Ovary (tissue), 10 donors: ENCODE measurements at places on chromosomes 5 and 9. TPM values are rescaled to one million over a fixed set of nuclear protein-coding genes. Genes with fewer than 3 reads are reported as not detected.

C9orf57 gene
- not detected for total RNA-seq

CCIN gene
- total RNA-seq, result not detected

NRG2 gene
- 32.6 TPM for total RNA-seq

SCGB3A2 gene
- total RNA-seq, result not detected

CD180 gene
- total RNA-seq, result 0.67 TPM

CER1 gene
- total RNA-seq, result not detected

SPOCK1 gene
- 1.3 TPM for total RNA-seq

DNA sequence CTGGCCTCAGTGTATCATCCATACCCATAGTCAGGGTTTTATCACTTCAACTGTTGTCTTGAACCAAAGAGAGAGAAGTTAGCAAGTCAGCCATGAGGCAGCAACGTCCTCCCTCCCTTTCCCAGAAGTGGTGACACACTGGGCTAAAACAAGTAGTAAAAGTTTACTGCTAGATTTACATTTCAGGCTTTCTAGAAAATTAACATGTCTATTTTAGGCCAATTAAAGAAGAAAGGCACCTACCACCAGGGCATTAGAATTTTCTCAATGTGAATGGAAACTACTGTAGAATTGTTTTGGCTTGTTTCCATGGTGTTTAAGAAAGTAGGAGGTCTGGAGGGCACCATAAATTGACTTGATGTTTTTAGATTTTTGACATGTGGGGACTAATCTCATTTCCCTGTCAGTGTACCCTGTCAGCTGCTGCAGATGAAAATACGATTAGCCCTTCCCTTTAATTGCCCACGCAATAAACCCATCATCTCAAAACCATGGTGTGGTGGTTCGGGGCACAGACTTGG lies 121.8 kb upstream of the ELL2 start:
- DNase-seq, result no peak

DNA sequence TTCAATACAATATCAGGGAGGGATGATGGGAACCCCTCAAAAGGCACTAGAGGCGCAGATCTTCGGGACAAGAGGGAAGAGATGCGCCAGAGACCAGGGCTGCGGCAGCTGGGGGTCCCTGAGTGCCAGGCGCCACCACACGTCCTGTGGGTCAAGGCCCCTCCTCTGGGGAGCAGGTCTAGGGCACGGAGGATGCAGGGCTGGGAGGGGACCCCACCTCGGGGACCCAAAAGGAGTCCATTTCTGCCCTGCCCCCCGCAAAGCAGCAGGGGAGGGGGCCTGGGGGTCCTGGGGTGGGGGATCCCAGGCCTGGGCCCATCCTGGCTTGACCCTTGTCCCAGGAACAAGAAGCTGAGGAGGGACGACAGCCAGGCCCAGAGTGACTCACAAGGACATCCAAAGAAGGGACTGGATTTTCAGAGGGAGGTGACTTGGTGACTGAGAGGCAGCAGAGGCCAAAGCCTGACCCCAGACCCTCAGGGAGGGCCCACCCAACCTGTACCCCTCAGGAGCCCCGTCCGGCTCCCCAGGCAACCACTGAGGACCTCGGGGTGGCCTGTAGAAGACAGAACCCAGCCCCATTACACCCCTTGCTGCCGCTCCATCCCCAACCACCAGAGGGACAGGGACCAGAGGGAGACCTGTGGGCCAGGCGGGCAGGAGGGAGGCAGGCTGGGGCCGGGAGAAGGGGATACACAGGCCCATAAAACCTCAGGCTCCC lies 54.2 kb downstream of the LRSAM1 start:
- DNase-seq, result peak; percentile 57

DNA sequence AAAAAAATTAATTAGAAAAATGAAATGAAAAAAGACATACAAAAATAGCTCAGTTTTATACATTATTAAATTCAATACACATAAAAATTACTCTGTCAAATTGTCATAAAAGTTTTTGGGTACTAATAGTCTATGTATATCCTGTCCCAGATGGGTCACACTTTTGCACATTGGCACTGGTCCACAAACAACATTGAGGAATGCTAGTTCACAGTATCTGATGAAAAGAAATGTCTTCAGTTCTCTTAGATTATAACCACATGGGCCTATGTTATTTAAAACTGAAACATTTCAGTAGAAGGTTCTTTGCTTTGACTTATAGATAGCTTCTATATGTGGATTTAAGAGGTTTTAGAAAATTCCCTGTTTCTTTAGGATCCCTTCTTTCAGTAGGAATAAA lies 39.8 kb downstream of the LNPEP start:
- no peak for DNase-seq

DNA sequence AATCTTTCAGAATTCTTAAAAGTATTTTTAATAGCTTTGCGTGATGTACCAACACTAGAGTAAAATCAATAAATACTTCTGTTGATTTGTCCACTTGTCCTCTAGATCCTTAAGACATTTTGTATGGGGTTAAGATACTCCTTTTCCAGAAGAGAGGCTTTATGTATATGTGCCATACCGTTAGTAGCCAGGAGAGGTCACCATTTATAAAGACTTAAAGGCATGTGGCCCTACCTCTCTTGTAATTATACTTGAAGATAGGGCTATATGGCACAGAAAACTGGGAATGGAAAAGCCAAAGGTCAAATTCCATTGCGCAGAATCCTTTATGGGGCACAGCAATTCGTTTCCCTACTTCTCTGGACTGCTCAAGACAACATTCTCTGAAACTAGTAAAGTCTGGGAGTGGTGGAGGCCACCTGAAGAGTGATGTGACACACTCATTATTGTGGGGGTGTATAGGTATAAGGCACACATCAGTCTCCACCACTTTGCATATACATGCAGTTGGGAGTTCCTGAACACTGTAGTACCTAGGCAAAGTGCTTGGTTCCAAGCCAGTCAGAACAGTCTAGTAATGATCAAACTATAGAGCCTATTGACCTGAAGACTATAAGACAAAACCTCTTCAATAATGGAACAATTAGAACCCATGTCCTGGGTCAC lies 140.1 kb upstream of the FBXL17 start:
- no peak for DNase-seq

DNA sequence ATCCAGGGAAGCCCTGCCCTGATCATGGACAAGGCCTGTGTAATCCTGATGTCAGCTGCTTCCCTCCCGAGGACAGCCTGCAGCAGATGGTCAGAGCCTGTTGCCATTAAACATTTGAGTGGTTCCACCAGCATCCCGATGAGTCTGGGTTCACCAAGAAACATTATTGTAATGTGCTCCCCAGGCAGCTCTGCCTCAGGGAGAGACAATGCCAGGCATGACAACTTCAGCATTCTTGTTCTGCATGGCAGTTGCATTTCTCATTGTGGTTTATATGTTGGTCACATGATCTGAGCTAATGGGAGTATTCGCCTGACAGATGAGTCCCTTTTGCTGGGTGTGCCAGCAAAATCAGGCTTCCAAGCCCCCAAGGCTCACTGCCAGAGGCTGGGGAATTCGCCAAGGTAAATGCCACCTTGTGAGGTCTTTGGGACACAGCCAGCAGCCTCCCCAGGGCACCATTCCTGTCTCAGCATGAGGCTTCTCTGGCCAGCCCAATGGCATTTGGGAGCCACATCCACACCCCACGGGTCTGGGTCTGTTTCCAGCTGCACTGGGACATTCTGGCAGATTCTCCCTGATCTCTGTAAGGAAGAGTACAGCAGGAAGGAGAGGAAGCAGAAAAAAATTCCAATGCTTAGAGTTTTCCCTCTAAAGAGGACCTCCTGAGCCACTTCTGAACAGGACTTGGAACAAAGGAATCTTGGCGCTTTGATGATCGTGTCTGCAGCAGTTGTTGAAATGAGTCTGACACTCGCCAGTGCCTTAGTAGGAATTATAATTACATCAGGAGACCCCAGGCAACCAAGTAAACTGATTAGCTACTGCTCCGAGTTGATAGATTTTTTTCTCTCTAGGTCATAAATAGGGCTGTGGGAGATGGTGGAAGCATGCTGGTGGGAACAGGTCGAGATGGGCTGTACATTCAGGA lies 18.7 kb downstream of the KCNIP1 start:
- DNase-seq, result no peak

DNA sequence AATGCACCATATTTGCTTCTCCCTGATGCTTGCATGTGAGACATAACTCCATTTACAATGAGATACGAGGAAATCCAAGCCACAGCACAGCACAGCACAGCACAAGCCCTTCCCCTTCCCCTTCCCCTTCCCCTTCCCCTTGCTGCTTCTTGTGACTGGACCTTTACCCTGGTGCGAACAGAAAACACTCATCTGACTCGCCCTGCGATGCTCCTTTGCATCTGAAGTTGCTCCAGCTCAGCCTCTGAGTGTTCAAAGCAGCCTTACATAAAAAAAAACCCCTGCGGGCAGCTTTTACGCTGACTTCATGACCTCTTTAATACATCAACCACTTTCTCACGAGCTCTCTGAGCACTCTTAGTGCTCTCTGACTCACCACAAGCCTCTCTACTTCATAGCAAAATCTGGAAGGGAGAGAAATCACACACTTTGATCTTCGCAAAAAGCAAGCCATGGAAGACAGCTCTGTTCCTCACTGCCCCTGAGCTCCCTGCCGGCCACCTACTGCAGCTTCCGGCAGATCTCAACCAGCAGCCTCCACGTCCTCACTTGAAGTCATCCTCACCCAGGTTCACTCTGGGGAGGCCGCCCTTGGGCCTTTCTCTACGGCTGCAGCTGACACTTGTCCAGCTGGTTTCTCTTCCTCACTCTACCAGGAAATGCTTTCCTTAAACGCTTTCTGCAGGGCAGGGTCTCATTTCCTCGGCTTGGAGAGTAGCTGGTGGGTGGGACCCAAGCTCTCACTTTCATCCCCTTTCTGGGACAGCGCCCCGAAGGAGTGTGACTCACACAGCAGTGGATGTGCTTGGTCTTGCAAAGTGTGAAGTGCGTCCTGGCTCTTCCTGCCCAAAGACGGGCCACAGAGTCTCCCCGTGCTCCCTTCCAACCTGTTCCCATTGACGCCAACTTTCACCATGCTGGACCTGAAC lies 5.3 kb downstream of the SLC34A1 start:
- DNase-seq, result no peak

GRCh38 chr9:135225619-135226228 lies 138.3 kb downstream of the OLFM1 start:
- DNase-seq, result no peak

GRCh38 chr9:138077898-138078540 lies 200.4 kb downstream of the CACNA1B start:
- DNase-seq, result no peak

DNA sequence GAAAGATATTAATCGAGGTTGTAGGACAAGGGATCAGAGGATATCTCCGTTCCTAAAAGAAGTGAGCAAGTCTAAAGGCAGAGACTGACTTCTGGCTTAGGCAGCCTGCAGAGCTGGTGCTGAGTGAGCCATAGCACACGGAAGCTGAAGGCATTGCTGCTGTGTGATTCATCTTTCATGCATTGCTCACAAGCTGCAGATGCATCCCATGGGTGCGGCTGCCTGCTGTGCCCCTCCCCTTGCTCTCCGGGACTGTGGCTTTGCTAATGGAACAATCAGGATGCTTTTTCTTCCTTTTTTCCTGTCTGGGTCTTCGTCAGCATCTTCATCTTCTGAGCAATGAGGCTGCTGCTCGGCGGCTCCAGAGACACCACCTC lies 341.4 kb downstream of the DIRAS2 start:
- no peak for DNase-seq

DNA sequence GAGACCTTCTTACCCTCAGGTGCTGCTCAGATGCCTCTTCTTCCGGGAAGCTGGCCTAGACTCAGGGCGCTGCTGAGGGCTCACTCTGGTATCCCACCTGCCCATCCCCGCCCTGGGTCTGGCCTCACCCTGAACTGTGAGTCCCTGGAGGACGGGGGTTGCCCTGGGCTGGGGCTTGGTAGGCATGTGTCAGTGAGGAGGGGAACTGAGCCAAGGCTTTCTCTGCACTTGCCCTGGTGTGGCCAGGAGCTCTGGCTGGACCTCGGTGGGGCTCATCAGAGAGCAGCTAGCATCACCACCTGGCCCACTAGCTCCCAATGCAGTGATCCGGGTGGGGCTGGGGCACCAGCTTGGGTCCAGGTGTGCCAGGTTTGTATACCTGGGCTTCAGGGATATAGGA lies 15.6 kb downstream of the PLEKHG4B start:
- DNase-seq, result no peak

- peak; percentile 41 for DNase-seq
Observed at GRCh38 chr5:141747152-141748141, 65.4 kb upstream of the ARAP3 start.

- no peak for DNase-seq
Observed at GRCh38 chr9:125652759-125653158, 54.2 kb downstream of the MAPKAP1 start.

GRCh38 chr5:149257131-149257530 lies 14.5 kb upstream of the AFAP1L1 start:
- no peak for DNase-seq

DNA sequence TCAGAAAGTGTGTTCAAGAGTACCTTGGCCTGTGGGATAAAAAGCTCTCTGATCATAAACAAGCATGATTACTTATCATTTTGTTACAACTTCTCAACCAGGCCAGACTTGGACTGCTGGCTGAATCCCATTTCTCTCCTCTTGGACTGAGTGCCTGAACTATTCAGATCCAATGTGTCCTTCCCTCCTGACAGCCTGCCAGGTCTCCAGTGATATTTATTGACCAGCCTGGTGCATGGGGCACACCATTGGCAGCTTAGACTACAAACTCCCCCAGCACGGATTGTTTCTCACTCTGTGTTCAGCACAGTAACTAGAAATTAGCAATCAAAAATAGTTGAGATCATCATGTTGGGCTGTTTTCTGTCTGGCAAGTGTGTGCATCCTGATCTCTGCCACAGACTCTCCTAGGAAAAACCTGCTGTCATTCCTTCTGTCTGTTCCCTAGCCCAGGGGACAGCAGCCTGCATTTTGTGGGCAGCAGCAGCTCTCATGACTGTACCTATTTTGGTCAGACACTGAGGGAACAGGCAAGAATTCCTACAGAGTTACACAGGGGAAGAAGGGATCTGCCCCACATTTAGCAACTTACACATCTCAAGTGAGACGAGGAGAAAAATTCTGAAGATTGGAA lies 348.1 kb downstream of the ADAMTS6 start:
- DNase-seq, result no peak

DNA sequence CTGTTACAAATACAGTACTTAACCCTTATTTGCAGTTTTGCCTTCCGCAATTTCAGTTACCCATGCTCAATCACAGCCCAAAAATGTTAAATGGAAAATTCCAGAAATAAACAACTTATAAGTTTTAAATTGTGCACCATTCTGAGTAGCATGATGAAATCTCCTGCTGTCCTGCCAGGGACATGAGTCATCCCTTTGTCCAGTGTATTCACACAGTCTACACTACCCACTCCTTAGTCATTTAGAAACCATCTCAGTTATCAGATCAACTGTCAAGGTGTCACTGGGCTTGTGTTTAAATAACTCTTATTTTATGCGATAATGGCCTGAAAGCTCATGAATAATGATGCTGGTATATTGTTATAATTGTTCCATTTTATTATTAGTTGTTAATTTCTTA lies 95.8 kb downstream of the PLCXD3 start:
- DNase-seq, result no peak
